ENCODE measurements at places on chromosomes 12 and 14.

GRCh38 chr12:91370086-91370868 is 187.7 kb upstream of the DCN start:
- DNase-seq = no peak

GRCh38 chr12:66036317-66036716 is 94.2 kb downstream of the LLPH start:
- DNase-seq = no peak

- DNase-seq = no peak
These were observed 26.8 kb upstream of the CLIP1 start for GRCh38 chr12:122449317-122449716.

DNA sequence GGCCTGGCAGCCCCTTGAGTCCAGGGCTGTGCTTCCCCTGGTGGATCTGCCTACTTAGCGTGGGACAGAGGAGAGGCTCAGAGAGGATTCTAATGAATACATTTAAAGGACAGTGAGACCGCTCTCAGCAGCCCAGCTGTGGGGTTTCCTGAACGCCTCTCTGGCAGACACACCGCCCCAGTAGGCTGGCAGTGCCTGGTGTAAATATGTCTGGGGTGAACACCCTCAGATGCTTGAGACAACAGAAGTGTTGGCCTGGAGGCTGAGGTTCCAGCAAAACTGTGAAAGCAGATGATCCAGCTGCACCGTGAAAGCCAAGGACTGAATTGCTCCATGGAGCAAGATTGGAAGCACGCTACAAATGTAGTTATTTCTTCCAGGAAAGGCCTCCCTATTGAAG is 55.1 kb downstream of the LRRC74A start:
- no peak for DNase-seq

DNA sequence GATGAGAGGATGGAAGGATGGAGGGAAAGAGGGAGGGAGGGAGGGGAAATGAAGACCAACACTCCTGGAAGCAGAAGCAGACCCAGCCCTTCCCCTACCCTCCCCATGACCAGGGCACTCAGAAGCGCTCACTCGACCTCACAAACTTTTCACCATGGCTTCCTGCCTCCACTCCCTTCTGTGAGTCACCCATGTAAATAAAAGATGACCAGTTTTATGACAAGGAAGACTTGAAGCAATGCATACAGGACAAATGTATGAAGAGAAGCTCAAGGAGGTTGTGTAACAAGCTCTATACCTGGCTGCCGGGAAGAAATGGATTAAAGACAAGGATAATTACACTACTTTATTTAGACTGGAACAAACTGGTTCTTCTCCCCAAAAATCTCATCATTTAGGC is 63.8 kb downstream of the CDC42BPB start:
- DNase-seq = no peak

GRCh38 chr12:116159175-116159574 is 118.3 kb downstream of the MED13L start:
- DNase-seq = no peak

DNA sequence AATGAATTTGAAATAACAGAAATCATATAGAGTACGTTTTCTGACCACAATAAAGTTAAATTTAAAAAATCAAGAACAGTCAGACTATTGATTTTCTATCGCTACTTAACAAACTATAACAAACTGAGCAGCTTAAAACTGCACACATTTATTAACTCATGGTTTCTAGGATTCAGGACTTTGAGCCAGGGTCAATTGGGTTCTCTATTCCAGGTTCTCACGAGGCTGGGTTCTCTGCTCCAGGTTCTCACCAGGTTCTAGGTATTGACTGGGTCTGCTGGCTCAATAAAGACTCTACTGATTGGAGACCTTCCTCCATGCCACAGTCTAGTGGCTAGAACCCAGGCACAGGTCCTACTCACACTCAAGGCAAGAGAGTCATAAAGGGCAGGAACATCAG is 22.8 kb downstream of the ABCC9 start:
- DNase-seq = no peak

DNA sequence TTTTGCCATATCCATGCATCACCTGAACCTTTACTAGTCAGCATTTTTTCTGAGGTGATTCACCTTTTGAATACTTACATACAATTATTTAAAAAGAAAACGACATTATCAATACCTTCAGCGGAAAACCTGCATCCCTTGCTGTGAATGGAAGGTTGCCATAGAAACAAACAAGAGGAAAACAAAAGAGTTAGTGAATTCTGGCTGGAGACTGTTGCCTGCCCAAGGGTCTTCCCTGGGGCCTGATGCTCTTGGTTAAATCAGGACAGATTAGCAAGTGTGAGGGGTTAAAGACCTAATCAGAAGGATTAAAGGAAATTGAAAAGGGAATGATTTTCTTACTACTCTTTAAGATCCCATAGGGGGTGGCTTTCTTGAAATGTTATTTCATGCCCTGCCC is 96.0 kb upstream of the WSCD2 start:
- DNase-seq = no peak

GRCh38 chr12:115700896-115701465 is 576.5 kb downstream of the MED13L start:
- DNase-seq = no peak

DNA sequence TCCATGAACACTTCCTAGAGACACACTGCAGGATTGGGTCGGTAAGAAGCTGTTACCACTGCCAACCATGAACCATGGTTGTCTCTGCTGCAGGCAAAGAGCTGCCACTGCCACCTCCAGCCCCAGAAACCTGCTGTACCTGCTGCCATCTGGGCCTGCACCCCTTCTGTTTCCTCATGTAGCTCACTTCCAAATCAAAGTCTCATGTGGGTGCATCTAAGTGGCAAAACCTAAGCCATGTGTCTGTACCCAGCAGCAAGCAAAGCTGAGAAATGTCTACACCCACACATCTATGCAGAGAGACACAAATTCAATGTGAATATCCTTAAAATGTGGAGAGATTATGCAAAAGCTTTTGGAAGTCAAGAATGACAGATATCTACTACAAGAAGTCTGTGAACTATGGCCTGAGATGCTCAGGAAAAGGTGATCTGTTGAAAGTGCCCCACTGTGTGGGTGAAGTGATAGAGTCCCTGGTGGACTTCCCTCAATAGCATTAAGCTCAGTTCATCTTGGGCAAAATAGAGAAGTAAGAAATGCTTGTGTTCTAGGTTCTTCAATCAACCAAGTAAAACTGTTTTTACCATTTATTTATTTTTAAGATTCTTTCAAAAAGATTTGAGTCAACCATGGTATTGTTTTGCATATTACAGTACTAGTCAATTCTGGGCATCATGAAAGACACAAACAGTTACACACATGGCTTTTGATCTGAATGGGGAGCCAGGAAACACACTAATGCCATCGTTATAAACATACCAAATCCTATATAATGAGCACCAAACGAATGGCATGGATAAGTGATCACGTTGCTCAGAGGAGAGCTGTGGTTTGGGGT is 64.4 kb downstream of the FOS start:
- DNase-seq = no peak

GRCh38 chr12:52307836-52308805 is 13.1 kb downstream of the KRT83 start:
- no peak for DNase-seq

- DNase-seq = no peak
These were observed 47.8 kb upstream of the MYF6 start for GRCh38 chr12:80659512-80660063.

GRCh38 chr14:89807151-89807550 is 147.4 kb downstream of the EFCAB11 start:
- no peak for DNase-seq

GRCh38 chr12:127790376-127790775 is 476.6 kb upstream of the TMEM132C start:
- no peak for DNase-seq

DNA sequence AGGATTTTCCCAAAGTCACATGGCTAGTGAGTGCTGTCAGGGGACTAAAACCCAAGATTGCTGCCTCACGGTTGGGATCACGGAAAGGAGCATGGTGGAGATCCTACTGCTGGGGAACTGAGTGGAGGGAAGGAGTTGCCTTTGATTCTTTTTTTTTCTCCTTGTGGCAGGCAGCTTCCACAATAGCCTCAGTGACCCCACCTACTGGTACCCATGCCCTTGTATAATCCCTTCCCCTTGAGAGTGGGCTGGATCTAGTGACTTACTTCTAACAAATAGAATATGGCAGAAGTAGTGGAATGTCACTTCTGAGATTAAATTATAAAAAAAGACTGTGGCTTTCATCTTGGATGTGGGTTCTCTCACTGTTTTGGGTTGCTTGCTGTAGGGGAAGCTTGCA is 135.7 kb downstream of the DICER1 start:
- DNase-seq = no peak

Data from esophagus squamous epithelium (tissue), 5 donors.